ENCODE measurements at places on chromosomes 16 and 17. TPM values are rescaled to one million over a fixed set of nuclear protein-coding genes. Genes with fewer than 3 reads are reported as not detected.

GRCh38 chr17:36939052-36939801 is 2.0 kb downstream of the LHX1 start:
- H3K4me3 ChIP-seq: peak overlapping the region; percentile 57
- no peak overlapping the region for H3K27ac ChIP-seq
- peaks cover 53% of the 10 kb centered on the region for H3K27me3 ChIP-seq
- peaks cover 23% of the 10 kb centered on the region for H3K4me1 ChIP-seq

- no peaks in the 10 kb centered on the region for H3K36me3 ChIP-seq
- H3K27me3 ChIP-seq: peaks cover 1% of the 10 kb centered on the region
- H3K27ac ChIP-seq: no peak overlapping the region
- DNase-seq: no peak
Observed at GRCh38 chr16:79994418-79994817, 393.9 kb upstream of the MAF start.

DNA sequence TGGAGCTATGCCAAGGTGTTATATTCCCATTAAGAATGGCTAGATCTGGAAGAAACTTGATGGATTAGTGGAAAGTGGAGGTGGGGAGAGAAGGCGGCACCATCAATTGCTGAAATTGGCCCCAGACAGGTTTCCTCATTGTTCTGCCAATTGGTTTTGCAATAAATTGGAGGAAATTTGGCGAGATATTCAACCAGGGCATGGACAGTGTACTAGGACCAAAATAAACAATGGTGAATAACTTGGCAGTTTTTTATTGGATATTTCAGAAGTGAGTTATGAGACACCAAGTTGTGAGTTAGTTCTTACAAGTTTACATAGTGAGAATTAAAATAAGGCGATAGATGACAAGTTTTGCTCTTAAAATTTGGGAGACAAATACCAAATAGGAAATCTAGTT is 41.1 kb upstream of the SOX9 start:
- DNase-seq: no peak
- H3K4me3 ChIP-seq: no peak overlapping the region
- H3K27me3 ChIP-seq: no peaks in the 10 kb centered on the region
- no peak overlapping the region for H3K27ac ChIP-seq
- no peaks in the 10 kb centered on the region for H3K36me3 ChIP-seq

- H3K4me1 ChIP-seq: peaks cover 12% of the 10 kb centered on the region
- no peak overlapping the region for H3K27ac ChIP-seq
- no peaks in the 10 kb centered on the region for H3K36me3 ChIP-seq
Observed at GRCh38 chr16:78096386-78096785, 3.1 kb upstream of the WWOX start.

DNA sequence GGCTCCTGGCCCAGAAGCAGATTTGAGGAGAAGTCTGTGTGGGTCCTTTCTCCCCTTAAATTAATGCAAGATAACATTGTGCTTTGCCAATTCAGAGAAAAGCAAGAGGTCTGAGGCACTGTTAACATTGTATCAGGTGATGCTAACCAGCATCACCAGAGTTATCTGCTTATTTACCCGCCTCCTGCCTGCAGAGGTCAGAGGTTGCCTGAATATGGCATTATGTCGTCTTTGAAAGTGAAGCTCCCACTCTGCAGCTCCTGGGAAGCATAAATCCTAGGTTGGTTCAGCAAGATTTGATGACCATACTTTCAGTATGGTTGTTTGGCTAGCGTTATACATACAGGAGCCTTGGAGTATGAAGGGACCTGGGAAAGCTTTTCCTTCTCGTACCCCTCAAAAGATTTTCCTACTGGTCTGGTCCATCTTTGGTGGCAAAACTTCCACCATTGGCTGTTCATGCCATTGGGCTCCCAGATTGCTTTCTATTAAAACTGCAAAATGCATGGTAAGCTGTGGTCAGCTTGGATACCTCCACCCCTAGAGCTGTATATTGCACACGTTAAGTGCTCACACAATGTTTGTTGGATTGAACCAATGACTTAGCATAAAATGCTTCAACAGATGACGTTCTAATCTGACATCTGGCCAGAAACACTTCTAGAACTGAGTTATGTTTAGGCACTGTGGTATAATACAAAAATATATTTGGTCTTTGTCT is 24.1 kb downstream of the CHD9 start:
- H3K36me3 ChIP-seq: peaks cover 3% of the 10 kb centered on the region
- no peak overlapping the region for H3K4me3 ChIP-seq
- no peaks in the 10 kb centered on the region for H3K27me3 ChIP-seq
- H3K27ac ChIP-seq: peak overlapping the region; percentile 42
- peaks cover 4% of the 10 kb centered on the region for H3K4me1 ChIP-seq

DNA sequence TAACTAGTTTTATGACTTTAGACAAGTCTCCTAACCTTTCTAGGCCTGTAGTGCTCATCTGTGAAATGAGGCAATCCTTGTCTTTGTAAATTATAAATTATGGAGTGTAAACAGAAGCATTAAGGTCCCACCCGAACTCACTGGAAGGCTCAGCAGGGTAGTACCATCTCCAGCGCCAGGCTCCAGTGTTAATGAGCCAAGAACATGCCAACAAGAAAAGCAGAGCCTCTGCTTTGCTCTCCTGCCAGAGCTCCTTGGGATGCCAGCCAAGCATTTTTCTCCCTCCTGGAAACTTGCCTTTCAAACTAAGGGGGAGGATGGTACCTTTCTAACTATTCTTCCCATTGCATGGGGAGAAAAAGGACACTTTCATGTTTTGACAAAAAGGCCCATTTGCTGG is 14.9 kb downstream of the LIMD2 start:
- DNase-seq: no peak
- no peak overlapping the region for H3K4me3 ChIP-seq
- peaks cover 2% of the 10 kb centered on the region for H3K4me1 ChIP-seq
- H3K36me3 ChIP-seq: no peaks in the 10 kb centered on the region
- H3K27me3 ChIP-seq: no peaks in the 10 kb centered on the region

DNA sequence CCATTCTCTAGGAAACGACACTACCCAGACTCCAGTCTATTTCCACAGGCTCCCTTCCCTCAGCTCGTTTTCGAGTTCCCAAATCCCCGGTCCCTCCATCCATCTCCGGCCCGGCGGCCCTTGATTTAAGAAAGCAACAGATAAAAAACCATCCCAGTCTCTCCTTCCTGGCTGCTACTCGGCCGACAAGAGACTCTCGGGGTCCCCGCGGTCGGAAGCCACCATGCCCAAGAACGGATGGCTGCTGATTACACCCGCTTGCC is 182 bp downstream of the RPL26 start:
- H3K4me1 ChIP-seq: peaks cover 64% of the 10 kb centered on the region
- H3K27me3 ChIP-seq: no peaks in the 10 kb centered on the region
- peak overlapping the region; percentile 98 for H3K27ac ChIP-seq
- peaks cover 12% of the 10 kb centered on the region for H3K36me3 ChIP-seq
- DNase-seq: no peak

GRCh38 chr17:1197781-1198490 is 18.2 kb upstream of the ABR start:
- no peaks in the 10 kb centered on the region for H3K27me3 ChIP-seq
- DNase-seq: peak; percentile 72
- H3K4me1 ChIP-seq: peaks cover 82% of the 10 kb centered on the region

GRCh38 chr16:81774348-81774747 is 4.7 kb upstream of the PLCG2 start:
- peaks cover 4% of the 10 kb centered on the region for H3K27me3 ChIP-seq
- no peaks in the 10 kb centered on the region for H3K36me3 ChIP-seq
- no peak overlapping the region for H3K27ac ChIP-seq
- peaks cover 45% of the 10 kb centered on the region for H3K4me1 ChIP-seq

DNA sequence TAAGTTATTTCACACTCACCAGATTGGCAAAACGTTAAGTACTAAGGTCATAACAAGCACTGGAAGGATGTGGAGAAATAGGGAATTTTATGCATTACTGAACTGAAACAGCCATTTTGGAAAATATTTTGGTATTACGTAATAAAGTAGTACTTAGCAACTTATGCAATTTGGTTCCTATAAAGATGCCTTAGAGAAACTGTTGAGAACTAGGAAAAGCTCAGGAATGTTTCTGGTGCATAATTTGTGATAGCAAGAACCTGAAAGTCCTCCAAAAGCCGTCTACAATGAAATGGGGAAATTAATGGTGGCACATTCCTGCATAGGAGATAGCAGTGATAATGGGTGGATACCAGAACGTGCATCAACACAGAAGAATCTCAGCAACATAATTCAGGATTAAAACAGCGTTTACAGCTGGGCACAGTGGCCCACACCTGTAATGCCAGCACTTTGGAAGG is 472.5 kb downstream of the WWOX start:
- no peak overlapping the region for H3K4me3 ChIP-seq
- peaks cover 9% of the 10 kb centered on the region for H3K36me3 ChIP-seq
- no peak for DNase-seq
- no peak overlapping the region for H3K27ac ChIP-seq
- no peaks in the 10 kb centered on the region for H3K27me3 ChIP-seq
- no peaks in the 10 kb centered on the region for H3K4me1 ChIP-seq

- H3K27ac ChIP-seq: peak overlapping the region; percentile 1
- H3K4me1 ChIP-seq: no peaks in the 10 kb centered on the region
- peaks cover 37% of the 10 kb centered on the region for H3K36me3 ChIP-seq
- no peak for DNase-seq
- H3K27me3 ChIP-seq: no peaks in the 10 kb centered on the region
Observed at GRCh38 chr16:16083421-16084156, 134.2 kb downstream of the ABCC1 start.

GRCh38 chr16:10762336-10763016 is 18.8 kb downstream of the NUBP1 start:
- peaks cover 28% of the 10 kb centered on the region for H3K4me1 ChIP-seq
- peaks cover 45% of the 10 kb centered on the region for H3K36me3 ChIP-seq
- DNase-seq: no peak

DNA sequence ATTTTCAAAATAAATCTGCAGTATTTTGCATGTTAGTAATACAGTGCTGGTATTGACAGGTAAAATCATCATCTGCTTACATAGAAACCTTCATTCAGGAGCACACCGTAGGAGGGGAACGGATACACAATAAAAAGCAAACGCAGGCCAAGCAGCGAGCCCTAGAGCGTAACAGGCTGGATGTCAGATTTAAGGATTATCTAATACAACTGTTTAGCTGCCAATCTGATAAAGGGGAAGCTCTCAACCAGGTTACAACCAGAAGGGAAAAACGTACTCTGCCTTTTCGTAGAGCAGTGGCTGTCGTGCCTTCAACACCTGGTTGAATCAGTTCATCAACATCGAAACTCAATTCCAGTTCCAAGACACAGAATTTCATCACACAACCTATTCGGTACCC is 16.4 kb upstream of the CUEDC1 start:
- peak overlapping the region; percentile 37 for H3K27ac ChIP-seq
- H3K4me3 ChIP-seq: no peak overlapping the region
- no peak for DNase-seq
- H3K36me3 ChIP-seq: peaks cover 48% of the 10 kb centered on the region

GRCh38 chr16:30335598-30336474 is 19.3 kb downstream of the CD2BP2 start:
- H3K36me3 ChIP-seq: no peaks in the 10 kb centered on the region
- DNase-seq: peak; percentile 23
- H3K4me1 ChIP-seq: peaks cover 46% of the 10 kb centered on the region
- H3K4me3 ChIP-seq: peak overlapping the region; percentile 84
- H3K27ac ChIP-seq: peak overlapping the region; percentile 85
- H3K27me3 ChIP-seq: no peaks in the 10 kb centered on the region

DNA sequence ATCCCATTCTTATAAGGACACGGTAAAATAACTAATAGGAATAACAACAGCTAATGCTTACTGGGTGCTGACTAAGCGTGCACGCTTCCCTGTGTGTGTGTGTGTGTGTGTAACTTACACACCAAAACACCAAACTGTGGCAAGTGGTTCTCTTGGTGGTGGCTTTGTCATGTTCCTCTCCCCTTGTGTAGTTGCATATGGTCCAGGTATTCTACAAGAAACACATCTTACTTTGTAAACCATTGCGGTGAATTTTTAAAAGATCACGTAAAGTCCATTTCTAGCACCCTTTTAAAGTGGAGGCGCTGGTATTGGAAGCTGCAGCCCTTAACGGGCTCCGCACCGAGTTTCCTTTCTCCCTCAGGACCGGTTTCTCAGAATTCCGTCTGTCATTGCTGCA is 221.0 kb upstream of the FOXF1 start:
- H3K36me3 ChIP-seq: no peaks in the 10 kb centered on the region
- H3K4me1 ChIP-seq: no peaks in the 10 kb centered on the region
- no peak overlapping the region for H3K27ac ChIP-seq
- DNase-seq: no peak

DNA sequence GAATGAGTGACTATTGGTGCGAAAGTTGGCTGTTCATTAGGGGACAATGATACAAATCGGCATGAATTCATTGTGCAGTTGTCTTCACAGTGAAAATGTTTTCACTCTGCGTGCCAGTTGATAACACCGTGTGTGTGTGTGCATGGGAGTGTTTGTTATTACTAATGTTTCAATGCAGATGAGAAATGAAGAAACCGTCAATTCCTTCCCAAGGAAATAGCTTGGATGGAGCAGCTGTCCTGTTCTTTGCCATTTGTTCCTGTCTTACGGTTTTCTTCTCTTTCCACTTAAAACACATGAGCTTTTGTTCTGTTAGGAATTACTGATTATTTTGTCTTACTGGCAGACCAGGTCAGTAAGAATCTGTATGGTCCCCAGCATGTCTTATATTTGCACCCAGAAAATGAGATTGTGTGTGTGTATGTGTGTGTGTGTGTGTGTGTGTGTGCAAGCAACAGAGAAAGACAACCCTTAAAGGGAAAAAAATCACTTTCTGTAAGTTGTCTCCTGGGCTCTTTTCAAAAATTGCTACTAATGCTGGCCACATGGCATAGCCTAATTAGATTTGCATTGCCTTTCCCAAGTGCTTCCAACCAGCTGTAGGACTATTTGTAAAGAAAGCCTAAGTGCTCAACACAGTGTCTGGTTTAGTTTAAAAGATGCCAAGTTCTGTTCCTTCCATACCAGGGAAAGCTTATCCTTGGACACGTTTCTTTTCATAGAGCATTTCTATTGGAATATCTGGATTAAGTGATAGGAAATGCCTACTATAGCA is 23.8 kb downstream of the SHISA9 start:
- peaks cover 29% of the 10 kb centered on the region for H3K27me3 ChIP-seq
- H3K4me3 ChIP-seq: no peak overlapping the region
- no peak for DNase-seq
- H3K4me1 ChIP-seq: no peaks in the 10 kb centered on the region

DNA sequence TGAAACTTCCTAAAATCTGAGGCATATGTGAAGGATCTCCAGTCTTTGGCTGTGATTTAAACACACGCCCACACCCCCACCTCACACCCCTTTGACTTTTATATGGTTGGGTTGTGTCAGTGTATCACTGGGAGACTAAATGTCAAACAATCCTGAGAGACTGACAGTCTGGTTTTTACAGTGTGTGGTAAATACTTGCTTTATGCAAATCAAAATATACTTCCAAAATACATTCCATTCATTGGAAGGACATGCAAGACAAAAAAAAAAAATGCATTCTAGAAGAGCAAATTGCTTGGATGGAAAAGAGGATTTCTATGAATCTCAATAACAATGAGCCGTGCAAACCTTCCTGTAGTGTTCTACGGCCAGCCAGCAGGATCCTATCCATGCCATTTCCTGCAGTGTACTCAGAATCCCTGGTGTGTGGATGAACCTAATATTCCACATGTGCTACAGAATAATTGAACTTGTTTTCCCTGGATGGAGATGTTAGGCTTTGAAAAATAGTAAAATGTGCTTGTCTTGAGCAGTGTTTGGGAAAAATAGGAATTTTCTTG is 602.1 kb upstream of the GOT2 start:
- no peak overlapping the region for H3K4me3 ChIP-seq
- peaks cover 1% of the 10 kb centered on the region for H3K27me3 ChIP-seq
- no peak for DNase-seq
- H3K4me1 ChIP-seq: no peaks in the 10 kb centered on the region

The KRTAP1-1 gene
- not detected for total RNA-seq

The C1QTNF8 gene
- not detected for total RNA-seq

The USP43 gene
- total RNA-seq: not detected

The ABCA9 gene
- 0.08 TPM for total RNA-seq

The ZG16 gene
- total RNA-seq: not detected

The CDRT4 gene
- 8.0 TPM for total RNA-seq

The GGT6 gene
- not detected for total RNA-seq

The BFAR gene
- 76.1 TPM for total RNA-seq

Measured in naive thymus-derived CD8-positive, alpha-beta T cell (primary cell).